ENCODE measurements at places on chromosomes 11 and 22.

DNA sequence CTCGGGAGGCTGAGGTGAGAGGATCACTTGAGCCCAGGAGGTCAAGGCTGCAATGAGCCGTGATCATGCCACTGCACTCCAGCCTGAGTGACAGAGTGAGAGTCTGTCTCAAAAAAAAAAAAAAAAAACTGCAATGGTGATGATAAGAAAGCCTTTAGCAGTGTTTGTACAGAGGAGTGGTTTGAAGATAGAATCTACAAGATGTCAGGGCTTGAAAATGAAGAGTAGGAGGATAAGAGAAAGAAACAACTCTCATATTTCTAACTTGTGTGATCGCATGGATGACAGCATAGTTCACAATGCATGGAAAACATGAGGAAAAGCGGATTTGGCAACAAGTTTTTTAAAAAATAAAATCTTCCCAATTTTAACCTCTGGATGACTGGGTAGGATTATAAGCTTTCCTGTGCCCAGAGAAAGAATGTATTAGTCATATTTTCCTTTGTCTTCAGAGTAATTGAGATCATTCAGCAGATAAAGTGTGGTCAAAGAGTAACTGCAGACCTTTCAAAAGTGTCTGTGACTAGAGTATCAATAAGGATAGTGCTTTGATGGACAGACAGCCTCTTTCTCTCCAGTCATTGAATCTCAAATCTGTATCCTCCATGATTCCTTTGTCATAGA is 328.1 kb downstream of the CASP12 start:
- DNase-seq = peak; percentile 16

GRCh38 chr11:57092028-57092698 is 89.6 kb upstream of the LRRC55 start:
- no peak for DNase-seq

DNA sequence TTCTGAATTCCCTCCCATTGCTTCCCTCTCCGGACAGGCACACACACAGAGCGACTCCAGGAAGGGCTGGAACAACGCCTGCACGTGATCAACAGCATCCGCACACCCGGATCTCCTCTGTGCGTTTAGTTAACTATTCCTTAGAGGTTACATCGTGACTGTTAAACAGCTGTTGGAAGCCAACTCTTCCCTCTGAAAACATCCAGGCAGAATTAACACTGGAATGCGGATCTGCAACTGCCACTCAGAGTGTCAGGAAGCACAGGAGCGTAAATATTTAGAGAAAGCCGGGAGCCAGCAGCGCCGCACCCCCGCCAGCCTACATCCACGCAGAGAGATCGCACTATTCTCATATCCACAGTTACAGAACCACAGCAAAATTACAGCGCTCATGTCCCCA is 46.2 kb downstream of the SHANK2 start:
- DNase-seq = peak; percentile 49

GRCh38 chr11:116397602-116398084 is 375.1 kb downstream of the BUD13 start:
- no peak for DNase-seq

- DNase-seq = peak; percentile 87
Observed at GRCh38 chr11:2890466-2891294, 5.1 kb upstream of the CDKN1C start.

GRCh38 chr11:1756791-1757771 is 6.6 kb downstream of the CTSD start:
- DNase-seq = no peak

DNA sequence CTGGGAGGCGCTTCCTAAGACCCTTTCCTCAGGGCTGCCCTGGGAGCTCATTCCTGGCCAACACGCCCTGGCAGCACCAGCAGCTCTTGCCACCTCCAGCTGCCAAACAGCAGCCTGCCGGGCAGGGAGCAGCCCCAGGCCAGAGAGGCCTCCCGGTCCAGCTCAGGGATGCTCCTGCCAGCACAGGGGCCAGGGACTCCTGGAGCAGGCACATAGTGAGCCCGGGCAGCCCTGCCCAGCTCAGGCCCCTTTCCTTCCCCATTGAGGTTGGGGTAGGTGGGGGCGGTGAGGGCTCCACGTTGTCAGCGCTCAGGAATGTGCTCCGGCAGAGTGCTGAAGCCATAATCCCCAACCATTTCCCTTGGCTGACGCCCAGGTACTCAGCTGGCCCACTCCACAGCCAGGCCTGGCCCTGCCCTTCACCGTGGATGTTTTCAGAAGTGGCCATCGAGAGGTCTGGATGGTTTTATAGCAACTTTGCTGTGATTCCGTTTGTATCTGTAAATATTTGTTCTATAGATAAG is 7.6 kb downstream of the SLC39A13 start:
- DNase-seq = peak; percentile 98

GRCh38 chr11:130209954-130210854 is 50.6 kb downstream of the ST14 start:
- no peak for DNase-seq

DNA sequence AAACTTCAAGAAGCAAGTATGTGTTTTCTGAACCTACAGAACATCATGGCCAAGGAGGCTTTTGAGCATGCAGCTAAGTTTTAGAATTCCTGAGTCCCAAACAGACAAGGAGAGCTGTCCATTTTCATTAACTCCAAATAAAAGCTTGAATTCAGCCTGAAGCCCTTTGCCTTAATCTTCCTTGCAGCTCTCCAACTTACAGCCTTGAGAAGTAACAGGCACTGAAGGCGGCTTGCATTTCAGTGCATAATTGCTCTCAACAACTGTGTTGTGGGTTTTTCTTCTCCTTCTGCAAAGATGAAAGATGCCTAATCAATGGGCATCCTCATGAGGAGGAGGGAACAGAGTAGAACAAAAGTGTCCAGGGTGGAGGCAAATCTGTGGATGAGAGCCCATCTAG is 286.0 kb downstream of the FAT3 start:
- DNase-seq = no peak

GRCh38 chr11:75733431-75734107 is 15.9 kb downstream of the MOGAT2 start:
- no peak for DNase-seq

DNA sequence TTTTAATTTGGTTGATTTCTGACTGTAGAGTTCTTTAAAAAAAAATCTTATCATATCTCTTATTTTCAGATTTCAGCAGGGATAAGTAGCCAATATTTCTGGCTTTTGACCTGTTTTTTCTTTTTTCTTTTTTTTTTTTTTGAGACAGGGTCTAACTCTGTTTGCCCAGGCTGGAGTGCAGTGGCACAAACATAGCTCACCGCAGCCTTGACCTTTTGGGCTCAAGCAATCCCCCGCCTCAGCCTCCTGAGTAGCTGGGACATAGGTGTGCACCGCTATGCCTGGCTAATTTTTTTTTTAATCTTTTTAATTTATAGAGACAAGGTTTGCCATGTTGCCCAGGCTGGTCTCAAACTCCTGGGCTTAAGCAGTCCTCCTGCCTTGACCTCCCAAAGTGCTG is 23.9 kb upstream of the ZBTB44 start:
- DNase-seq = no peak

DNA sequence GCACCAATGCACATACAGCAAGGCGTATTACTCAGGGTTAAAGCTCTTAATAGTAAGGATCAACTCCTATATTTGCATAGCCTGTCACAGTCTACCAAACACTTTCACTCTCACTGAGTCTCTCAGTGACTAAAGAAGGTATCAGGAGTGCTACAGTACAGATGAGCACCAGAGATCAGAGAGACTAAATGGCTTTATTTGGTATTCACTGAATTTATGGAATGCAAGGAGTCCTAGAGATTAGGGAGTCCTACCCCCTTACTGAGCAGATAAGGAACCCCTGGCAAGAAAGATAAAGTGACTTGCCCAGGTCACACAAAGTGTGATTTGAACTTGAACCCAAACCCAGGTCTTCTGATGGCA is 396.4 kb upstream of the CCDC90B start:
- no peak for DNase-seq

DNA sequence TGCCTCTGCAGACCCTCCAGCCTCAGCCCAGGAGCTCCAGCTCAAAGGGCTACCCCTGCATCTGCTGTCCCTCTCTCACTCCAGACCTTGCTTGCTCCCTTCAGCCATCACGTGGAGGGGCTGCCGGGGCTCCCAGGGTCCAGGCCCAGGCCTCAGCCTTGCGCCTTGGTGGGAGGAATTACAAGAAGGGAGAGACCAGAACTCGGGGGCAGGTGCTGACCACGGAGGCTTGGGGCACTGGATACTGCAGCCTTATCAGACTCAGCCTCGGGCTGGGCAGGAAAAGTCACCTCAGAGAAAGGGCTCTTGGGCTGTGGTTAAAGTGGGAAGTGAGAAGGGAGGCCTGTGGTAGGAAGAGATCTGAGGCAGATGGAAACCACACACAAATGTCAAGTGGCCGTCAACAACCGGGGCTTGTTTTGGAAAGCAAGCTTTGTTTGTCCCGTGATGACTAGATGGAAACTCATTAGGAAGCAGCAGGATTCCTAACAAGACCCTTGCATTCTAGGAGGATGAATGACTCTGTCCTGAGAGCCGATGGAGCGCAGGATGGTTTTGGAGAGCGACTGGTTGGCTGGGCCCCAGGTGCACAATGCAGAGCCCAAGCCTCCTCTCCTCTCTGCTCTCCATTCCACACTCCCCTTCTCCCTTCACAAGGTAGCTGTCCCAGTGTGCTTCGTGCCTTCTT is 1321.7 kb downstream of the TBC1D22A start:
- DNase-seq = no peak

- no peak for DNase-seq
Observed at GRCh38 chr11:2436013-2436520, 8.2 kb downstream of the TRPM5 start.

GRCh38 chr22:29431986-29432385 is 6.4 kb upstream of the RFPL1 start:
- no peak for DNase-seq

- DNase-seq = no peak
Observed at GRCh38 chr11:123344790-123345357, 85.2 kb upstream of the GRAMD1B start.

GRCh38 chr11:306645-307371 is 808 bp upstream of the IFITM2 start:
- no peak for DNase-seq

DNA sequence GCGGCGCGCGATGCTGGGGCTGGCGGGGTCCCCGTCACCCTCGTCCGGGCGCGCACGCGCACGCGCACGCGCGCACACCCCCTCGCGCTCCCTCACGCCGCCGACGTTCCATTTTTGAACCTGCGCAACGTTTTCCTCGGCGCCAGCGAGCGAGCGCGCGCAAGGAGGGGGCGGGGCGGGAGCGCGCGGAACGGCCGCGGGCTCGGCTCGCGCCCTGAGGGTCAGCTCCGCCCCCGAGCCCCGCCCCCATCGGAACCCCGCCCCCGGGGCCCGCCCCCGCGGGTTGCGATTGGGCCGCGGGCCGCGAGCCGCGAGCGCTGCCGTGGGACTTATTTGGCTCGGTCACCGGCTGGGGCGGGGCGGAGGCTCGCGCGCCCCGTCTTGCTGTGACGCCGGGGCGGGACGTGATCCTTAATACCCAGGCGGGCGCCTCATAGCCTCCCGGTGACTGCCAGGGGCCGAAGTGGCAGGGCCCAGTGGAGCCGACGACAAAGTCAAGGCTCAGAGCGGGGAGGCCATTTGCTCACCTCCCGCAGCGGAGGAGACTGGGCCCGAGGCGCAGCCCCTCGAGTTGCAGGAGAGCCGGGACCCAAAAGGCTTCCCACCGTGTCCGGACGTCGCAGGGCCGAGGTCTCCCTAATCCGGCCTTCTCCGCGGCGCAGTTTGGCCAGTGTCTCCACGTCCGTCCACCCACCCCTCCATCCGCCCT is at the start of gene CBX7:
Gene CBX7 (minus strand): TSS at position 170 of the 709 bp plus-strand sequence. CDS start 236 bp downstream, outside the sequence.
- peak; percentile 87 for DNase-seq

DNA sequence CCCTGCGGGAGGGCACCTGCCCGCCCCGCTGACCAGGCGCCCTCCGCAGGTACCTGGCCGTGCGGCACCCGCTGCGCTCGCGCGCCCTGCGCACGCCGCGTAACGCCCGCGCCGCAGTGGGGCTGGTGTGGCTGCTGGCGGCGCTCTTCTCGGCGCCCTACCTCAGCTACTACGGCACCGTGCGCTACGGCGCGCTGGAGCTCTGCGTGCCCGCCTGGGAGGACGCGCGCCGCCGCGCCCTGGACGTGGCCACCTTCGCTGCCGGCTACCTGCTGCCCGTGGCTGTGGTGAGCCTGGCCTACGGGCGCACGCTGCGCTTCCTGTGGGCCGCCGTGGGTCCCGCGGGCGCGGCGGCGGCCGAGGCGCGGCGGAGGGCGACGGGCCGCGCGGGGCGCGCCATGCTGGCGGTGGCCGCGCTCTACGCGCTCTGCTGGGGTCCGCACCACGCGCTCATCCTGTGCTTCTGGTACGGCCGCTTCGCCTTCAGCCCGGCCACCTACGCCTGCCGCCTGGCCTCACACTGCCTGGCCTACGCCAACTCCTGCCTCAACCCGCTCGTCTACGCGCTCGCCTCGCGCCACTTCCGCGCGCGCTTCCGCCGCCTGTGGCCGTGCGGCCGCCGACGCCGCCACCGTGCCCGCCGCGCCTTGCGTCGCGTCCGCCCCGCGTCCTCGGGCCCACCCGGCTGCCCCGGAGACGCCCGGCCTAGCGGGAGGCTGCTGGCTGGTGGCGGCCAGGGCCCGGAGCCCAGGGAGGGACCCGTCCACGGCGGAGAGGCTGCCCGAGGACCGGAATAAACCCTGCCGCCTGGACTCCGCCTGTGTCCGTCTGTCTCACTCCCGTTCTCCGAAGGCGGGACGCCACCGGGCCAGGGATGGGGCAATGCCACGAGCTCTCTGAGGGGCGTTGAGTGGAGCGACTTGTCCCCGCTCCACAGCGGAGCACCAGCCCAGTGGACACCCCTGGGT is 1.8 kb downstream of the GALR3 start:
- DNase-seq = peak; percentile 54

GRCh38 chr11:6635082-6635932 is 16.1 kb upstream of the TPP1 start:
- peak; percentile 92 for DNase-seq

- no peak for DNase-seq
Observed at GRCh38 chr11:124115782-124116616, 749 bp downstream of the VWA5A start.

DNA sequence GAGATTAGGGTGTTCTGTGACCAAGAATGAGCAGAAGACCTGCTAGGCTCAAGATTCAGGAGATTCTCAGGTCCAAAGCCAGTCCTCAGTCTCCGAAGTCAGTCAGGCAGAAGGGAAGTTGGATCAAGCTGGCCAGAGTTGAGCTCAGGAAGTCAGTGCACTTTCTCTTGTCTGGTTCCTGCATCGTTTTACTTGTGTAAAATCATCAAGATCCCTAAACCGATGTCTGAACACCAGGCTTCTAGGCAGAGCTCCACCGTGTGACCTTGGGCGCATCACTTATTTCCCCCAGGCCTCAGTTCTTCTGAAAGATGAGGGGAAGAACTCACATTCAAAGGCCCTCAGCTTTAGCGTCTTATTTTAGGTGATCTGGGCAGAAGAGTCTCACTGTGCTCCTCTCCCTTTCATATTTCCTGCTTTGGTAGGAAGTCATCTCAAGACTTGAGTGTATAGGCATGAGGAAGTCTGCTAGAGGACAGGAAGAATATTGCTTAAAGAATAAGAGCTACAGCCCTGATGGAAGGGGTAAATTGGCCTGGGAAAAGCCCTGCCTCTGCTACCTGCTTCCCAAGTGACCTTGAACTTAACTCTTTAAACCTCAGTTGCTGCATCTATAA is 20.2 kb downstream of the NF2 start:
- DNase-seq = no peak
